AG20443 (cell line): ENCODE measurements at places on chromosomes 11 and 22.

DNA sequence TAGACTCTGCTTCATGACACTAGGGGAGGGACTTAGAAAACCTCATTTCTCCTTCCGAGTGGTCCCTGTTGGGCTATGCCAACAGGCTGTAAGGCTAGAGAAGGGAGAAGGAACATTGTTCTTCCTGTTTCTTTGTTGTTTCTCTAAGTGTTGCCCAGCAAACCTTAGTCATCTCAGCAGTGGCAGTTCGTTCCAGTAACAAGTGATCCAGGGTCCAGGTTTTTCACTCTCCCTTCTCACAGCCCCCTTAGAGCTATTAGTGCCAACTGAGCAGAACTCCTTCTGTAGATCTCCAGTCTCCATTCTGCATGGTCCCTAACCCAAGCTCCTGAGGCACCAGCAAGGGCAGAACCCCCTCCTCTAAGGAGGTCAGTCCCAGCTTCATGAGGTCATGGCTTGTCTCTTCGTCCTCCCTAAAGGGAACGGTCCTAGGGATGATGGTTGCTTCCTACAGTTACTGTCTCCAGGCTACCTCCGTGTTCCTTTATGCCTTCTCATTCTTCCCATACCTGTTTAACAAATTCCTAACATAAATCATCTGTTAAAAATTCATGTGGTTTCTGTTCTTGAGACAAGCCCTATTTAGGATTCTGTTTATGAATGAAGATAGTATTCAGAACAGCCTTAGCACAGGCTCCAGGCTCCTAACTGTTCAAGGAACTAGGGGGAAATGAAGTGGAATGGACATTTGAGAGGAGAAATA lies 168.6 kb upstream of the UBASH3B start:
- peak; percentile 19 for DNase-seq

- no peak for DNase-seq
Observed at GRCh38 chr11:128720522-128720985, 26.7 kb downstream of the FLI1 start.

DNA sequence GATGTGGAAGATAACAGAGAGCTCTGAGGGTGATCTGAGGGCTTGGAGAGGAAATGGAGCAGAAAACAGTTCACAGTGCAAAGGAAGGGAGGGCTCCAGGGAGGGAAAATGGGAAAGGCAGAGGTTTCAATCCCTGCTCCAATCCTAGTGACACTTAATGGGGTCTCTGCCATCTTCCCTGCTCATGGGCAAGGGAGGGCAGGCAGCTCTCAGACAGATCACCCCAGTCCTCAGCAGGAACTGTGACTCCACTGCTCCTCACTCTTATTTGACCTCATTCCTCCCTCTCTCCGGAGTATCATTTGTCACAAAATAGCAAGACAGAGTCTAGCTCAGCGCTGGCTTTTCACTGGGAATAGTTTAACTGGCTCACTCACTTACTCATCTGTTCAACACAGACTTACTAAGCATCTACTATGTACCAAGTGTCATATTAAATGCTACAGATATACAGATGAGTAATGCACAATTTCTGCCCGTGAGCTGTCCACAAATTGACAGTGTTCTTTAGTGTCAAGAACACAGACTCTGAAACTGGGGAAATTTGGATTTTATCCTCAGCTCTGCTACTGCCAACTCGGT lies 817.4 kb downstream of the OPCML start:
- peak; percentile 26 for DNase-seq

DNA sequence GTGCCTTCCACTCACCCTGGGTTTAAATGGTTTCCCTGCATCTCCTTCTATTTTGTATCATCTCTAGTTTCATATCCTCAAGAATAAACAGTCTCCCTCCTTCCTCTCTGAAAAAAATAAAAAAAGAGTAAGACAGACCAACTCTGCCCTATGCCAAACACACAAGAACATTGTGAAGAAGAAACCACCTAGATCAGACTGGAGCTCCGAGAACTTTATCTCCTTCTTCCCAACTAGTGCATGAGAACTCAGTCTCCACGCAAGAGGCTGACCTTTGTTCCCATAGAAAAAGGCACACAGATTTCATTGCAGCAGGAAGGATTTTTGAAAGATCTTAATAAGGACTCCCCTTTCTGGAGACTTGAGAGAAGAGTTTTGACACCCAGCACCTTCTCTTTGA lies 8.7 kb upstream of the PEX26 start:
- no peak for DNase-seq

DNA sequence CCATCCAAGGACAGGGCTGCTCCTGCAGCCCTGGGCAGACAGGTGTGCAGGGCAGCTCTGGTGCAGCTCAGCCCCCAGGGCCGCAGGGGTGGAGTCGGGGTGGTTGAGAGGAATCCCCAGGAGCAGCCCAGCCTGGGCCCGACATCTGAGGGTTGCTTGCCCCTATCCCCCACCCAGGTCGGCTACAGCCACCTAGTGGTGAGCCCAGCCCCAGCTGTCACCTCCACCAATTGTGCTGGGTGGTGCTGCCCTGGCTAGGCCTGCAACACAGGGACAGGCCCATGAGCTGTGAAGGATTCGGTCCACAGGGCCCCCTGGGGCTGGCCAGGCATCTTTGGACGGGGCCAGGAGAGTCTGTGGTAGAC lies 29.6 kb downstream of the RTN4R start:
- DNase-seq = no peak

GRCh38 chr11:119668676-119669075 lies 60.3 kb downstream of the NECTIN1 start:
- no peak for DNase-seq

DNA sequence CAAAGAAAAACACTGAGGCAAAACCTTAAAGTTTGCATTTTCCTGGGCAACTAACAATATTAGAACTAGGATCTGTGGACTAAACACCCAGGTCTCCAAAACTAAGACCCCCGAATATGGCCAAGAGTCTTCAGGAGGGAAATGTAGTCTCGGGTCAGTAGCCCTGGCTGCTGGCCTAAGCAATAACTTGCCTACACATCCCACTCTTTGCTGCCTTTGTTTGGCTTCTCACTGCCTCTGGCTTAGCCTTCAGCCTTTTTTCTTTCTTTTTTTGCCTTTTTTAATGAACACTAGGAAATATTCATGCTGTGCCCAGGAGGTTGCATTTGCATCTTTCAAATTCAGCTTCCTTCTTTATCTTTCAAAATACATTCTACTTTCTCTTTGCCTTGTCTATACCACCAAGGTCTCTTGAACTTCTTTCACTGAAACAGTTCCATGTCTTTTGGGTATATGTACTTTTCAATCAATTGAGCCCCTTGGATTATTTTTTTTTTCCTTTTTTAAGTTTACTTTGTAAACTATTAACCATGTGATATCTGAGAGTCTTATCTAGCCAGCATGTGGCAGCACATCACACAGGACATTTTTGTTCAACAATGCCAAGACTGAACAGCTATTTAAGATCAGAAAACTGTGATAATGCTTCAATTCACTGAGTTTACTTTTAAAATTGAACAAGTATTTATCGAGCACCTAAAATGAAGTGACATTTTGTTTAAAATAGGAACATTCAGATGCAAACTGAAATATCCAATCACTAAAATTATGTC lies 165.0 kb upstream of the TRPC6 start:
- no peak for DNase-seq

DNA sequence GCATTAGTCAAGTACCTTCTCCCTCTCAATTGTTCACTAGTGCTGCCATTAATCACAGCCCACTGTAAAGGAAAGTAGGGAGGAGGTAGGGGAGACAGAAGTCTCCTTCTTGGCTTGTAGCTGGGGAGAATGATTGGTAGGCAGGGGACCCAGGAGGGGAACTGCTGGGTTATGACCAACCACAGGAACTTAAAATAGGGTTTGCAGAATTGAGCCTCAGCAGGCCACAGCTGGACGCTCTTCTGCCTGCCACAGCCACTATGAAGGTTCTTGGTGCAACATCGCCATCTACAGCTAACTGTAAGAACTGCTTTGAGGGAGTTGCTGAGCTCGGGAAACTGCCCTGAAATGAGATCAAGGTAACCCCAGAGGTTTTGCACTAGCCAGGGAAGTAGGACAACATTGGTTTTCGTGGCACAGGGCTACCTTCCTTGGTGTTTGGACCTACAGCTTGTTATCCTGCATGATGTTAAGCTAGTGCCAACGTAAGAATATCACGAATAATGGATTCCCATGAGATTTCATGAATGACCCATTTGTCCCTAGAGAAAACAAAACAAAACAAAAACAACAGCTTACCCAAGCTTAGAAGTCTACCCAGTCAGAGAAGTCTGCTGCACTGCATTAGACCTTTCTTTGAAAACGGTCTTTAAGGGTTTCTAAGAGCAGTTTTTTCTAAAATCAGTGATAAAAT lies 787.1 kb upstream of the API5 start:
- peak; percentile 76 for DNase-seq

DNA sequence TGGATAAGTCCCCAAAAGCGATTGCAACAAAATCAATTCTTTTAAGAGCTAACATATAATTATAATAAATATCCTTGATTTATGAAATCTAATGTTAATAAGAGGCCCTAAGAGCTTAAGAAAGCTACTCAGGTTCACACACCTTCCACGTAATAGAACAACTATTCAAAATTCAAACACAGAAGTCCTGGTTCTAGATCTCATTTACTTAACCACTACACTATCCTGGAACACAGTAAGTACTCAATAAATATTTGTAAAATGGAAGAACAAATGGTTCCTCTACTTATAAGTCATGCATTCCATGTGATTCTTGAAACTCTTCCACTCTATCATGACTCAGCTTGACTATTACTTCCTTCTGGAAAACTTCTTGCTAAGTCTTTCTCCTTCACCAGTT lies 268.2 kb downstream of the FAM181B start:
- DNase-seq = no peak

GRCh38 chr11:91776655-91777054 lies 448.0 kb upstream of the FAT3 start:
- no peak for DNase-seq

GRCh38 chr11:10908215-10908951 lies 50.5 kb upstream of the ZBED5 start:
- DNase-seq = peak; percentile 76

DNA sequence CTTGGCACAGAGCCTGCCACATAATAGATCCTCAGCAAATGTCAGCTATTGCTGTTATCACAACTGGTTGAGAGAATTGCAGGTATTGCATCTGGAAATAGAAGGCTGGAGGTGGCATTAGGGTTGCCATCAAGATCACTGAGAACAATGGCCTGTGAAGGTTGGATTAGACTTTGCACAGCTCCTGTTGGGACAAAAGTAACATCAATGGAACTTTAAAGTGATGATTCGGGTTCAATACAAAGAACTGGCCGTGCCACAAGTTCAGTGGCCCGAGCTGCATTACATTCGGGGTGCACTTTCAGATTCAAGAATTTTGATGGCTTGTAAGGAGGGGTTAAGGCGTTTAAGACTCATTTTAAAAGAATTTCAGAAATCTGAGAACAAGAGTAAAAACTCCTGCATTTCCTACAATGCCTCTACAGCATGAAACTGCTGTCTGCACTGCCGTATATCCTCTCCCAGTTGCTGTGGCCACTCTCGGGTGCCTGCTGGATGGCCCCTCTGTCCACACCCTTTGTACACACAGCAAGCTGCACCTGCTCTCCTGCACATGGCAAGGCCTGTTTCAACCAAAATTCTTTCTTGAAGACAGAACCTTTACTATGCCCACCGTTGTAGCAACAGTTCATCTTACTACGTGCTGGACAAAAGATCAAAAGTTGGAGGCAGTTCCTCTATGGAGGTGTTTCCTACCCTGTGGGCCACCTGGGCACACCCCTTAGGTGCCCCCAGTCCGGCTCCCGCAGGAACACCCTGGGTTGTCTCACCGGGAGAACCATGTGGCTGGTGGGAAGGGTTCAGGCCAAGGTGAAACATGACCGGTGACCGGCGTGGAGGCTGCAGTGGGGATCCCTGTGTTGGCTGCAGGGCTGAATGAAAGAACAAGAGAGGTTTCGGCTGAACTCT lies 17.5 kb upstream of the SHANK2 start:
- no peak for DNase-seq

DNA sequence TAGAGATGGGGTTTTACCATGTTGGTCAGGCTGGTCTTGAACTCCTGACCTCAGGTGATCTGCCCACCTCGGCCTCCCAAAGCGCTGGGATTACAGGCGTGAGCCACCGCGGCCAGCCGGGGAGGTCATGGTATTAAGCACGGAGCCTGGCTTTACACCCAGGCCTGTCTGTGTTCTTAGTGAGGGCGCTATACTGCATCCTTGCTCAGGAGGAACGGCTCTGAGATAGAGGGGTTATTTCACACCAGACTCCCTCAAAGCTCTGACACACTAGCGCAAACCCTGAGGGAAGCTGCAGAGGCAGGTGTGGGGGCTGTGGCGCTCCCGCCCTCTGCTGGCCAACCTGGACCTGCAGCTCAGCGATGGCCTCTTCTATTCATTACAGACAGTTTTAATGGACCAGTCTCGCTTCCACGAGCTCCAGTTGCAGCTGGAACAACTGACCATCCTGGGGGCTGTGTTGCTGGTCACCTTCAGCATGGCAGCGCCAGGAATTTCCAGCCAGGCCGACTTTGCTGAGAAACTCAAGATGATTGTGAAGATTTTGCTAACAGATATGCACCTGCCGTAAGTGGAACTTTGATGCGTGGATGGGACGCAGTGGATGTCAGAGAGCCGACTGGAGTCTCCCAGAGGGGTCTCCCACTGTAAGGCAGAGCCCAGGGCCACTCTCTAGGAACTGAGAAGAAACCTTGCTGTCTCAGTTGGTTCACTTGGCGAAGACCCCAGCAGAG lies 26.2 kb downstream of the TCP11L1 start:
- peak; percentile 73 for DNase-seq

DNA sequence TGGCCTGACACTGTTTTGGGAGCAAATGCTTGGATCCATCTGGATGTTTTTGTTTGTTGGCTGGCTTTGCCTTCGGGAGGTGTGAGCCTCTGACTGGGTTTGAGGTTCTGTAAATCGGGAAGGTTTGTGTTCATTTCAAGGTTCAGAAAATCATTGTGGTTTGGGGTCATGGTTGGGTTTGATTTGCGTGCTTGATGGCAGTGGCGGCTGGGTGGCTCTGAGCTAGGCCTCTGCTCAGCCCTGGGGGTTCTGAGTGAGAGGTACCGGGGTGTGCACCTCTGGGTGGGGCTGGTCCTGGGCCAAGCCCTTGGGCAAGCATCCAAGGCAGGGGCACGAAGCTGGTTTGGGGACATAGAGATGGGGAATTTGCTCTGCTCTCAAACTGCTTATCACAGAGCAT lies 37.0 kb upstream of the ALX4 start:
- no peak for DNase-seq

- DNase-seq = peak; percentile 36
Observed at GRCh38 chr11:71452199-71453036, 585 bp upstream of the NADSYN1 start.
